Breast epithelium (tissue), 4 donors: ENCODE measurements at places on chromosomes 7 and 10.

DNA sequence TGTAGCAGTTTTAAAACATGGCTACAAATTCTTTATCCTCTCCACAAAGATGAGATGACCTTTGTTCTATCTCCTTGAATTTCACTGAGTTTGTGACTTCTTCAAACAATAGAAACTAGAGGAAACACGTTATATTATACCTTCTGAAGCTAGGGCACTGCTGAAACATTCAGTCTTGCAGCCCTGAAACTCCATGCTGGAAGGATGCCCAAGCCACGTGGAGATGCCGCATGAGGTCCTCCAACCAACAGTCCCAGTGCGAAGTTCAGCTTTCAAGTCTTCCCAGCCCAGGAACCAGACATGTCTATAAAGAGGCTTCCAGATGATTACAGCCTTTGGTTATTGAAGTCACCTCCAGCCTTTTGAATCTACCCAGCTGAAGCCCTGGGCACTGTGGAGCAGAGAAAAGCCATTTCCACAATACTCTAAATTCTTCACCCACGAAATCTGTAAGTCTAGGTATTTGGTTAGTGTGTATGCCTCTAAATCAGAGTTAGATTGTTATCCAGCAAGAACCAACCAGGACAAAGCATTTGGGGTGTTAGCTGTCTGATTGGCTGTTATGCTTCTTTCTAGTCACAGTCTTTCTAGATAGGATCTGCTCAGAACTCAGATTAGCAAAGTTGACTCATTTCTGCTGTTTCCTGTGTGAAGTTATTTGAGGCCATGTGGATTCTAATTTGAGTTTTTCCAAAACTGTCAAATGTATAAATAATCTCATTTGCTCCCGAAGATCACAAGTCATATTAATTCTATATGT, 186.5 kb upstream of the TMEM72 start:
- no peak for DNase-seq

GRCh38 chr7:18940593-18941134, 176.8 kb downstream of the TWIST1 start:
- DNase-seq: no peak

- DNase-seq: peak; percentile 13
Observed at GRCh38 chr10:43262902-43263466, 3.9 kb downstream of the RASGEF1A start.

DNA sequence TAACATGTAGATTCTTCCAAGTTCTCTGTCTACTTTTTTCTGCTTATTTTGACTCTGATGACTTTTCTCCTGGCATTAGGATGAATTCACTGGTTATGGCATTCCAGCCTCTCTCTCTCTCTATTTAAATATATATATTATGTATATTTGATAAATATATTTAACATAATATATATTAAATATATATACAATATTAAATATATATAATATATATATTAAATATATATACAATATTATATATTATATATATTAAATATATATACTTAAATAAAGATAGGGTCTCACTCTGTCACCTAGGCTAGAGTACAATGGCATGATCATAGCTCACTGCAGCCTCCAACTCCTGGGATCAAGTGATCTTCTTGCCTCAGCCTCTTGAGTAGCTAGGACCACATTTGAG, 60.7 kb downstream of the ZNF783 start:
- DNase-seq: no peak

- no peak for DNase-seq
Observed at GRCh38 chr10:1206101-1206500, 149.9 kb downstream of the WDR37 start.

DNA sequence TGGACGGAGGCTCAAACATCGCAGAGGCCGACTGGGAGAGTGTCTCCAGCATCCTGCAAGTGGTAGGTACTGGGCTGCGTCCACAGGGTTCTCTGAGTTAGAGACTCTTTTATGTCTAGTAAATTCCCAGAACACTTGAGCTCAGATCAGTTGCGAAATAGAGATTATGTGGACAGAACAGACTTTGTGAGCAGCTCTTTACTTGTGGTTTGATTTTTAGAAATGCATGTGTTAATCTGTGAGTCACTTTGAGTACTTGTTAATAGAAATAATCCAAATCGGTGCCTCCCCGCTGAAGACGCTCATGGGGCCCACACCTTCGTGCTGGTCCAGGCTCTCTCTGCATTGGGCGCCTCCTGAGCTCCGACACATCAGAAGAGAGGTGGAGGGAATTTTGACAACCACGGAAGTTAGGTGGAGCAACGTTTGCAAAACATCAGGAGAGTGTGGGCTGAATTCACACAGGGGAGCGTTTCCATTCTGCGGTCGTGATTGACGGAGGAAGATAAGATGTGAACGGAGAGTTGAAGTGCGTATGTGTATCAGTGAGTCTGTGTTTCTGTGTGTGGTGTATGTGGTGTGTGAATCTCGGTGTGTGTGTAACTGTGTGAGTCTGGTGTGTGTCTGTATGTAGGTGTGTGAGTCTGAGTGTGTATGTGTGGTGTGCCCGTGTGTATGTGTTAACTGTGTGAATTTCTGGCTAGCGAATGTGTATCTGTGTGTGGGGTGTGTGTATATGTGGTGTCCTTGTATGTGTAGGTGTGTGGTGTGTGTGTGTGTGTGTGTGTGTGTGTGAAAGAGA, 32.1 kb downstream of the PFKP start:
- DNase-seq: no peak

GRCh38 chr10:61847640-61848039, 53.9 kb upstream of the ARID5B start:
- DNase-seq: no peak

GRCh38 chr7:69756235-69756634, 158.0 kb downstream of the AUTS2 start:
- no peak for DNase-seq

- DNase-seq: no peak
Observed at GRCh38 chr7:16084370-16084769, 337.0 kb downstream of the CRPPA start.

DNA sequence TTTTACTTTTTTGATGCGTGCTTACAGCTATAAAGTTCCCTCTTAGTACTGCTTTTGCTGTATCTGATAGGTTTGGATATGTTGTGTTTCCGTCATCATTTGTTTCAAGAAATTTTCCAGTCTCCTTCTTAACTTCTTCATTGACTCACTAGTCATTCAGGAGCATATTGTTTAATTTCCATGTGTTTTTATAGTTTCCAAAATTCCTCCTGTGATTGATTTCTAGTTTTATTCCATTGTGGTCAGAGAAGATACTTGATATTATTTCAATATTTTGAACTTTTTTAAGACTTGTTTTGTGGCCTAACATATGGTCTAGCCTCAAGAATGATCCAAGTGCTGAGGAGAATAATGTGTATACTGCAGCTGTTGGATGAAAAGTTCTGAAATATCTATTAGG, 75.5 kb upstream of the CREB5 start:
- no peak for DNase-seq

DNA sequence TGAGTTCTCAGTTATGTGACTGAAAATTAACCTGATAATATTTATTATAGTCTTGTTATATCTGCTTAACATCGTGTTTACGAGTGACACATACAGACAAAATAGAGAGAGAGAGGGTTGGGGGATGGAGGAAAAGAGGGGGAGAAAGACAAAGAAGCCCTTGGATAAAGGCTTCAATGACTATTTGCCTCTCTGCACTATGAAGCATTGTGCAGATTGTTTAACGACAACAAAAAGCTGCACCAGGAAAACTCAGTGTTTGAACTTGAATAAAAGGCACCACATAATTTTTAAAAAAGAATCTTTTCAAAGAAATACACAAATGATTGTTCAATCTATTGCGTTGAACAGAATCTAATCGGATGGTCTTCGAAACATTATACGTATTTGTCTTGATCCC, 27.8 kb downstream of the MAGI2 start:
- no peak for DNase-seq

DNA sequence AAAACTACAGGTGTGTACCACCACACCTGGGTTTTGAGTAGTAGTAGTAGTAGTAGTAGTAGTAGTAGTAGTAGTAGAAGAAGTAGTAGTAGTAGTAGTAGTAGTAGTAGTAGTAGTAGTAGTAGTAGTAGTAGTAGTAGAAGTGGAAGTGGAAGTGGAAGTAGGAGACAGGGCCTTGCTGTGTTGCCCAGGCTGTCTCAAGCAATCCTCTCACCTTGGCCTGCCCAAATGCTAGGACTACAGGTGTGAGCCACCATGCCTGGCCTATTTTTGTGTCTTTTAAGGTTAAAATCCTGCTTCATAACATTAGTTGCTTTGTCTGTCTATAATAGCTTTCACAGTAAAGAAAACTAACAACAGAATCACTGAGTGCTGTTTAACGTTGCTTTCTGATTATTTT, 111.7 kb downstream of the PODXL start:
- DNase-seq: no peak

GRCh38 chr7:105782391-105783042, 93.9 kb downstream of the ATXN7L1 start:
- DNase-seq: no peak

DNA sequence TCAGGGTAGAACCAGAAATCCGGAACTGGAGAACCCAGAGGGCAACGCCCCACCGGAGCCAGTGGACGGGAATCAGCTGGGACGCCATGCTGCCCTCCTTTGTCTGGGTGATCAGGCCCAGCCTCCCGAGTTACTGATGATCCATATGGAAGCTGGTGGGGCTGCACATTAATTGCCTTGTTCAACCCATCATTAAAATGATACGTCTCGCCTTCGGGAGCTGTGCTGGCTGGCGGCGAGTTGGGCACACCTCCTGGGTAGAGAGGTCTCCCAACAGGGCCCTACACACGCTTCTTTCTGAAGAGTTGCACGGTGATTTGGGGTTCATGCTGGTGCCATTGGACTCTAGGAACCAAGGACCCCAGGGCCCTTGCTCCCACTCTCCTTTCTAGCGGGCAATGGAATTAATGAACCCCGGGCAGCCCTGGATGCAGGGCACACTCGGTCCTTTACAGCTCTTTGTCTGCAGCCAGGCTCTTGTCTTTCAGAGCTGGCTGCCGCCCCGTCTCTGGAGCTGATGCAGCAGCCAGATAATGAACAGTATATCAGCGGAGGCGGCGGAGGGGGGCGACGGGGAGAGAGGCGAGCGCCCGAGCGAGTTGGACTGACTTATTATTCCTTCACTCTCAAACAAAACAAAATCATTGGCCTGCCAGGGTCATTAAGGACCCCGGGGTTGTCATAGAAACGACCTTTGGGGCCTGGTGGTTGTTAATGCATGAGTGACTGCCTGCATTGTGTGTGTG, 412.2 kb upstream of the ZMIZ1 start:
- no peak for DNase-seq

DNA sequence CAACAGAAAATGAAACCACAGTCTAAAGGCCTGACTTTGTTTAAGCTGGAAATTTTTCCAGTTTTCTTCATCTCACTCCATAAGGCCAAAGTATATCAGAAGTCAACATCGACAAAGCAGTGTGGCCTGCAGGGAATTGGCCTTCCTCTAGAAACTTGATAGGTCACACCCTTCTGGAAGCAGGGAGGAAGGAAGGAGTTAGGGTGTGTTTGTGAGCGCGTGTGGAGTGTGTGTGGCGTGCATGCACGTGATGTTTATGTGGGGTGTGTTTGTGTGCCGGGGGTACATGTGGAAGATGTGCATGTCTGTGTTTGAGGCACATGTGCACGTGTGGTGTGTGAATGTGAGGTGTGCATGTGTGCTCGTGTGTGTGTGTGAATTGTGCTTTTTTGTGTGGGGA, 28.6 kb downstream of the ZC3HAV1 start:
- DNase-seq: no peak

- no peak for DNase-seq
Observed at GRCh38 chr7:20554072-20554471, 61.4 kb upstream of the ABCB5 start.

GRCh38 chr10:22701132-22701826, 13.1 kb downstream of the PIP4K2A start:
- no peak for DNase-seq

DNA sequence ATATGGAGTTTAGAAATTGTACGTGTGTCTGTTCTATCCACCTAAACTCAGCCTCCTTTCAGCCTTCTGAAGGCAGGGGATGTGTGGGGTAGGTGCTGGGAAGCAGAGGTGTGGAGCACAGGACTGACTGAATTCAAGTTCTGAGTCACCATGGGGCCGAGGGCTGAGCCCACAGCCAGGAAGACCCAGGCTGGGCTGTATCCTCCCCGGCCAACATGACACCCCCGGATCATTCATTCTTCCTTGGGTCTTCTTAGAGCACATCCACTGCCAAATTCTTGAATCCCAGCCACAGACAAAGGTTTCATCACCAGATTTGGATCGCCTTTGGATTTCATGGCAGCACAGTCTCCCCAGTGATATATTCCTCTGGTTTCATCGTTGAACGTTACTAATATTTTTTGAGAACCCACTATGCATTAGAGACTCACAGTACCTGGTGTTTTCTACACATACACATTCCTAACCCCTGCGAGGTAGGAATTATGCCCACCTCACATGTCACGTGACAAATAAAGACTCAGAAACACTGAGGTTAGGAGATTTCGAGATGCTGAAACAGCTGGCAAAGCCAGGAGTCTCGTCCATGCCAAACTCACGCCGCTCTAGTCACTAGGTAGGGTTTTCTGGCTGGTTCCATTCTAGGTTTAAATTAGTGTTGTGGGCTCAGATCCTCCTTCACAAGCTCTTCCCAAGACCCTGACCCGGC, 26.9 kb downstream of the CCDC3 start:
- DNase-seq: no peak

GRCh38 chr10:81444242-81444929, 430.6 kb upstream of the NRG3 start:
- DNase-seq: no peak

DNA sequence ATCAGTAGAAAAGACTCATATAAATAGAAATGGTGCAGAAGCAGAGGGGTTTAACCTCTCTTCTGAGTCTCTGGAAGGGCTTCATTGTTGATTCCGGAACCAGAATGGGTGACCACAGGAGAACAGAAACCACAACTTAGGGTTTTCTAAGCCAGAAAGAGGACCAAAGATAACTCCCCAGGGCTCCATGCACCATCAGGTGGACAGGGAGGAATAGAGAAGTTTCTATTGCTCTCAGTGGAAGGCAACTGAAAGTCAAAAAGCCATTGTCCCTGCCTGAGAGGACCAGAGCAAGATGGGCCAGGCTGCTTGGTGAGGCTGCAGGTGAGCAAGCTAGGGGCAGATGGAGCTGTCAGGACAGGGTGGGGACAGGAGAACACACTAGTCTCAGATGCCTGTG, 14.6 kb upstream of the NPS start:
- DNase-seq: no peak

DNA sequence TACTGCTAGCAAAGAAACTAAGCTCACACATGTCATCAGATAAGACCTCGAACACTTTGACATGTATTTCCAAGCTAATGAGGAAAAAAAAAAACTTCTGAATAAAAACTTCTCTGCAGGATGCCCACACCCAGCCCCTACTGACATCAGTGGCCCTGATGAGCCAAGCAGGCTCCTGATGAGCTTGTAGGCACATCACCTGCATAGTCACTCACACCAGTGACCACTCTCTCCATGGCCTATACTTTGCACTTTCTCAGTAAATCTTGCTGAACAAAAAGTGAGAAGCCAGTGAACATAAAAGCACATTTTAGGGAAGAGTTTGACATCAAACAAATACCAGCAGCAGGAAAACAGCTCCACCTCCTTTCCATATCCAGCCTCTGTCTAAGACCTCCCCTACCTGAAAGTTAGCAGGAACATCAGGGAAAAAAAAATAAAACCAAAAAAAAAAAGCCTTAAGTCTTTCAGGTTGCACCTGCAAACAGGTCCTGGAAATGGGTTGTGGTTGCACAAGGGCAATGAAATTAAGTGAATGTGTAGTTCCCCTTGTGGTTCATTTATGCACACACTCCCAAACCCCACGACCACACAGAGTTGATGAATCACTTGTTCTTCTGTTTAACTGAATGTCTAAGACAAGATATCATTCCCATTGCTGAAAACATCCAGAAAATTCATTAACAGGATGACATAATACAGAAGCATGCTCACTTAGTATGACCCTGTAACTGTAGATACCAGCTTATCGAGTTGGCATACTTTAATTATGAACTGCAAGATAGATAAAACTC, 205.2 kb upstream of the PDE1C start:
- DNase-seq: no peak
